ENCODE measurements at places on chromosomes 7 and 10.
A peak's percentile ranks its signal among the peaks of the same experiment; 100 is the strongest.

- DNase-seq = no peak
These were observed 166.3 kb downstream of the ZNF438 start for GRCh38 chr10:30865141-30865926.

DNA sequence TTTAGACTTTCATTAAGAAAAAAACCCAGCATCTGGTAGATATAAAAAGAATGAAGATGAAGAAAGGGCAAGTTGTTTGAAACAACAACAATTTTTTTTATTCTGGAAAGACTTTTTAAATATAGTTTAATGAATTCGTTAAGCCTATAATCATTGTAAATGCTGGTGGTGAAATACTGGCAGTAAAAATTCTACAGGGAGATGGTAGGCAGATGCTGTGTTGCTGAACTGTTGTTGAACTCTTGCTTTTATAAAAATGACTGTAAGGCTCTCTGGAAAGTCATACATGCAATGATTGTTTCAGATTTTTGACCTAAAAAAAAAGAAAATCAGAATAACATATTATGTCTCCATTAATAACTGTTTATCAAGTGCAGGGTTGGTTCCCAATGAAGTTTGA is 39.0 kb downstream of the SCIN start:
- no peak for DNase-seq

DNA sequence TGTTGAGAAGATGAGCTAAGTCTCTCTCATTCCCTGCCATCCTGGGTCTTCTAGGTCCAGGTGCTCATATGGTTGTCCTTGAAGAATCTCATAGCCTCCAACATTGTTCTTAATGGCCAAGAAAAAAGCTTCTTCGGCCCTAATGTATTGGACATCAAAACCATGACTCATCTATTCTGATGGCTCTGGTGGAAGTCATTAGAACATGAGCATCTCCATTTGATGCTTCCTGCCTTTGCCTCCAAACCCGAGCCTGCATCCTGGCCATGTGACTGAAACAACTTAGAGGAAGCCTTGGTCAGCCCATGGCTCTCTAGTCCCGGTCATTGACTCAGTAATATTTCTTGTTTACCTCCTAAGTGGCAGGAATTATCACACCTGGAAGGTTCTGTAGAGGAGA is 264.1 kb upstream of the FZD8 start:
- DNase-seq = no peak

- DNase-seq = no peak
These were observed 24.1 kb downstream of the GBX1 start for GRCh38 chr7:151143261-151144015.

GRCh38 chr10:88228130-88228529 is 355.0 kb downstream of the RNLS start:
- no peak for DNase-seq

DNA sequence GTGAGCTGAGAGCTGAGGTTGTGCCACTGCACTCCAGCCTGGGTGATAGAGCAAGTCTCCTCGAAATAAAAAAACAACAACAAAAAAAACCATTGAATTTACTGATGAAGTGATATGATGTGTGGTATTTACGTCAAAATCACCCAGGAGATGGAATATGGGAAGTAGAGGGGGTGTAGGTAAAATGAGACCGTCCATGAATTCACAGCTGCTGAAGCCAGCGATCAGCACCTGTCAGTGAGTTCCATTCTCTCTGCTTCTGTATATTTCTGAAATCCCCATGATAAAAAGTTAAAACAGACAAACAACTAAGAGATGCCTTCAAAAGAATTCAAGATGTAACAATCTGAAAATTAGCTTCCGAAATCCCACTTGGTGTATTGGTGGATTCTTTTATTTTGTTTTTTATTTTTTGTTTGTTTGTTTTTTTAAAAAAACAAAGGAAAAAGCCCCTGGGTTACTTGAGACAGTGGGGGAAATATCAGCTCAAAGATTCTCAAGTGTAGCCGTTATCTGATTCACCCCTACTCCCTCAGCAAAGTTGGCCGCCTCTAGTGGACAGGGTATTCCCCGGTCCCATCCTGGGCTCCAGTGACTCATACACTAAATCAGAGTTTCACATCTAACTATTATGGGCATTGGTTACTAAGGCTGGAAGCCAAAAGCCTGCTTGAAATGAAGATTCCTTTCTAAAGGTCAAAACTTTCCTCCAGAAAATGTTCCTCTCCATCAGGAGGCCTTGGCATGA is 76.4 kb downstream of the MAP3K8 start:
- DNase-seq = no peak

DNA sequence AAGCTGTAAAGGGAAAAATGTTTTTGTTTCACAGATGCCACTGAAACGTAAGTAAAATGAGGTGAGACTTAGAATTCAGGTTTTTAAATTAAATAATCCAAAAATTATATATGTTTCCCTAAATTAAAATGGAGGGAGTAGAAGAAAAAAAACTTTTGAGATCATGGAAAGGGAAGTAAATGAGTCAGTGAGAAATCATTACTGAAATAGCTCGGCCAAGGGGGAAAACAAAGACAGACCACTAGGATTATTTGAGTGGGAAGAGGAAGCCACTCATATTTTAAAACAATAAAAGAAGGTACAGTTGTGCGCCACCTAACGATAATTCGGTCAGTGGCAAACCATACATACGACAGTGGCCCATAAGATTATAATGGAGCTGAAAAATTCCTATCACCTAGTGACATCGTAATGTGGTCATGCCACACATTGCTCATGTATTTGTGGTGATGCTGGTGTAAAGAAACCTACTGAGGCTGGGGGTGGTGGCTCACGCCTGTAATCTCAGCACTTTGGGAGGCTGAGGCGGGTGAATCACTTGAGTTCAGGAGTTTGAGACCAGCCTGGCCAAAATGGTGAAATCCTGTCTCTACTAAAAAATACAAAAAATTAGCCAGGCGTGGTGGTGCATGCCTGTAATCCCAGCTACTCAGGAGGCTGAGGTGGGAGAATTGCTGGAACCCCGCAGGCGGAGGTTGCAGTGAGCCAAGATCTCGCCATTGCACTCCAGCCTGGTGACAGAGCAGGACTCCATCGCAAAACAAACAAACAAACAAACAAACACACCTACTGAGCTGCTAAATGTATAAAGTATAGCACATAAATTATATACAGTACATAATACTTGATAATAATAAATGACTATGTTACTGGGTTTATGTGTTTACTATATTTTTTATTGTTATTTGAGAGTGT is 64.7 kb downstream of the MKX start:
- no peak for DNase-seq

DNA sequence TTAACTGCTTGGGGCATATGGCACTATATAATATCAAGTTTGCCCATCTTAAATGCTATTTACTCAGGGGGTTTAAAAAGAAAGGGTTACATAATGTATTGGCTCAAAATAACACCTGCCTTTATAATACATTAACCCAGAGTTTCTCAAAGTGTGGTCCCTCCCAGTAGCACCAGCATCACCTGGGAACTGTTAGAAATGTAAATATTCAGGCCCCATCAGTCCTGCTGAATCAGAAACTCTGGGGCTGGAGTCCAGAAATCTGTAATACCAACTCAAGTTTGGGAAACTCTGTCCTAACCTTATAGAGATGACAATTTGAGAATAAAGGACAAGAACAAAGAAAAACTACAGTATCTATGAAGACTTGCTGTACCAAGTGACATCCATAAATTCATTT is 270.7 kb downstream of the PARD3 start:
- no peak for DNase-seq

DNA sequence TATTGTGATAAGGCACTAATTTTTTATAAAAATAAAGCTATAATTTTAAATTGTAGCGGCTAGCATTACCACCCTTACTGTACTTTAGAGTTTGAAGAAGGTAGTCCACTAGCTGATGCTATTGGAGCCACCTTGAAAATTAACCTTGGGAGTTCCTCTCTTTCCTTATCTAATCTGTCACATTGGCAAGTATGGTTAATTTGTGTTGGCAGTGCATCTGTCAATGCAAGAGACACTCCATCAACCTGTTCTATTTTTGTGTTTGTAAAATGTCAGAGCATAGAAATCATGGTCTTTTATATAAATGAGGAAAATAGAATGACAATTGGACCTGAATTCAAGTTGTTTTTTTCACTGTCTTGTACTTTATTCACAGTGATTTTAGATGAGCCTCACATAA is 20.5 kb downstream of the GLCCI1 start:
- DNase-seq = no peak

GRCh38 chr7:24381894-24382505 is 98.0 kb downstream of the NPY start:
- DNase-seq = no peak

- no peak for DNase-seq
These were observed 31.2 kb downstream of the OSBPL3 start for GRCh38 chr7:24948739-24949138.

DNA sequence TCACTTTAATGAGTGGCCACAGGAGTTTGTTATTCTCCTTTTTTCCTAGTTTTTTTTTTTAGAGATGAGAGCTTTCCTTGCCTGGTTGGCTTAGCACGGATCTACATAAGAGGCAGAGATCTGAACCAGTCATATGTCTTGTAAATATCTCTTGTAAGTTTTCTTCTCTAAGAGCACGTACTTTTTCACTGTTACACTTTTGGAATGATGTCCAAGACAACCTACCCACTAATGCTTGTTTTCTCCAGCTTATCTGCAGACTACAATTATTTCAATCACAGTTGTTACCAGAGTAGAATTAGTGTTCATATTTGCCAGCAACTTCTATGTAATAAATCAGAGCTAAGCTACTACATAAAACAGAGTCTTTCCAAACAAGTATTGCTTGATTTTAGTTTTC is 444.6 kb downstream of the KCNMA1 start:
- DNase-seq = no peak

- DNase-seq = no peak
These were observed 47.7 kb upstream of the COMMD3 start for GRCh38 chr10:22268503-22268902.

DNA sequence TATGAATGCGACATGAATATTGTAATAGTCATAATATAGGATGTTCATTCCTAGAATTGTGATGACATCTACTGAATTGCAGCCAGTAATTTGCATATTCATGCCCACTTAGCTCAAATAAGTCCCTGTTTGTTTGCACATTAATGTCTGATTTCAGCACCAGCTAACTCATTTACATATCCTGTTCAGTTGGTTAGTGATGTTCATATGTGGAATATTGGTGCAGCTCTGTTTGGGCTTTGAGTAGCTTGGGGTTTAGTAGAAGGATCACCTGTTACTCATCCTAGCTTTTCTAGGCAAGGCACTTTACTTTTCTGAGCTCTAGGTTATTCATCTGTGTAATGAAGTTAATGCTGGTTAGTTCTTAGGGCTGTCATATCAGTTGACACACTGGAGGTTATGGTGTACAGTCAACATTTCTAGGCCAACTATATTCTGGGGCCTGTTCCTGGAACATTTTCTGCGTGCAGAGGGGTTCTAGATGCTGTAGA is 238.4 kb downstream of the EXOC4 start:
- no peak for DNase-seq

DNA sequence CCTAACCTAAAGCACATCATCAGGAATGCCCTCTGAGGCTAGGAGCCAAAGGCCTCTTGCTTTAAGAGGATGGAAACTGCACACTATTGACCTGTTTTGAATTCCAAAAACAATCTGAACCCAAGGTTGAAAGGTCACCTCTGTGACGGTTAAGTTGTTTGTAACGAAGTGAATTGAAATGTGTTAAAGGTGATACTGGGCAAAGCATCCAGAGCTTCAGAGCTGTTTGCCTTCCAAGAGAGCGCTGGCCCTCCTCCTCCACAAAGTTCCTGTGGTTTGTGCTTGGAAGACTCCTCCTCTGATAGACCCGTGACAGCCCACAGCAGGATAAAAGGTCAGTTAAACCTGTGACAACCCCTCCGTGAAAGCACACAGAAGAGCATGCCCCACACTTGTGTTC is 133.7 kb upstream of the CTTNBP2 start:
- DNase-seq = no peak

DNA sequence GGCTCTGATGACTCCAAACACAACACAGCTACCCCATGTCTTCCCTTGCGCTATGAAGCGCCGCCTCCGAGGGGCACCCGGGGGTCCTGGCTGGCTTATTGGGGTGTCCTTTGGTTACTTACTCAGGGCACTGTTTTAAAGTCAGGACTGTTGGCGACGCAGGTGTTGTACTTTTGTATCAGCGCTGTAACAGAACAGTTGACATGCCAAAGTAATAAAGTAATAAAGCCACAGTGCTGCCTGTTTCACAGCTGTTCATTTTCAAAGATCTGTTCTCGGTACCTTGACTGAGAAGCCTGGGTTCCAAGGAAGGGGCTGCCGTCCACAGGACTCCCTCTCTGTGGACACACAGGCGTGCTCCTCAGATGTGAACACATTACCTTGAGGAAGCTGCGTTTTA is 64.1 kb downstream of the WDR37 start:
- DNase-seq = no peak

GRCh38 chr7:9022456-9022855 is 589.0 kb downstream of the NXPH1 start:
- DNase-seq = no peak

GRCh38 chr10:73456187-73456890 is 23.0 kb upstream of the MSS51 start:
- DNase-seq = no peak

DNA sequence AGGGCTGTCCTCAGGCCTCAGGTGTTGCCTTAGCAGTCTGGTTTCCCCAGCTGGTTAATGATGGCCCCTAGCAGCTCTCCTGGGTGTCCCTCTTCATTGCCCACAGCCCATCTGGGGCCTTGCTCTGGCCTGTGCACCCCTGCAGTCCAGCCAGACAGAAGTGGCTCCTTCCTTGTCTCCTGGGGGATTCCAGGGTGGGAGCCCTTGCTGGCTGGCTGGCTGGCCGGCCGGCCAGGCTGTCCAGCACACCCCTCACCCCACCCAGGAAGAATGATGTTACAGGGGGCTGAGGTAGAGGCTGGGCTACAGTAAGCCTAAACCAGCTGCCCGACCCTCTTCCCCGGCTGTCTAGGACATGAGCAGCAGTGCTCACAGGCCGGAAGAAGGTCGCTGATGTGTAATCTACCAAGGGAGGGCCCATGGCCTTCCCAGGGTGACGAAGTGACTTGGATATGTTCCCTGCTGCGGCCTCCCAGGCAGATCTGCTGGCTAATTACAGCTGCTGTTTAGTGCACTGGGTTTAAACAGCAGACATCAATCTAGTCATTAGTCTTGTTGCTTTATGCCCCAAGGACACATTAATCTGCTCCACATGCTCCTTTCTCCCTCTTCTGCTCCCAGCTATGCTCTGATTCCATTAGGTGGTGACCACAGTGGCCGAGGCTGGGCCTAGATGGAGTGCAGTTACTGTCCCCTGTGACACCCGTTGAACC is 53.8 kb upstream of the LRRC4 start:
- DNase-seq = no peak

GRCh38 chr7:99407872-99408378 is 472 bp downstream of the PDAP1 start:
- peak; percentile 32 for DNase-seq

DNA sequence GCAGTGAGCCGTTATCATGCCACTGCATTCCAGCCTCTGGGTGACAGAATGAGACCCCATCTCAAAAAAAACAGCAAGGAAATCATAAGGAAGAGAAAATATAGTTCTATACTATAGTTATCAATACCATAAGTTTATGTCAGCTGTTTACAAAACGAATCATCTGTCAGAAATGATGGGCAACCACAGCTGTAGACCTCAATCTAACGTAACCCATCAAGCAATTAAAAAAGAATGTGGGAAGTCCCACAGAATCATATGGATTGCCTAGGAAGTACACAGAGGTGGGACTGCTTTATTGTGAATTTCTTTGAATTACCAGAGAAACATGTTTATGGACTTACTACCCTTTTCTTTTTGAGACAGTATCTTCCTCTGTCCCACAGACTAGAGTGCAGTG is 6.9 kb downstream of the NRBF2 start:
- DNase-seq = no peak

- DNase-seq = no peak
These were observed 219.7 kb downstream of the MTERF1 start for GRCh38 chr7:91660734-91661356.

- DNase-seq = no peak
These were observed 96.0 kb upstream of the IKZF1 start for GRCh38 chr7:50208378-50208982.

Data from nephron progenitor cell (in vitro differentiated cells).